ENCODE measurements at places on chromosomes 3 and 15. TPM values are rescaled to one million over a fixed set of nuclear protein-coding genes. Genes with fewer than 3 reads are reported as not detected.

DNA sequence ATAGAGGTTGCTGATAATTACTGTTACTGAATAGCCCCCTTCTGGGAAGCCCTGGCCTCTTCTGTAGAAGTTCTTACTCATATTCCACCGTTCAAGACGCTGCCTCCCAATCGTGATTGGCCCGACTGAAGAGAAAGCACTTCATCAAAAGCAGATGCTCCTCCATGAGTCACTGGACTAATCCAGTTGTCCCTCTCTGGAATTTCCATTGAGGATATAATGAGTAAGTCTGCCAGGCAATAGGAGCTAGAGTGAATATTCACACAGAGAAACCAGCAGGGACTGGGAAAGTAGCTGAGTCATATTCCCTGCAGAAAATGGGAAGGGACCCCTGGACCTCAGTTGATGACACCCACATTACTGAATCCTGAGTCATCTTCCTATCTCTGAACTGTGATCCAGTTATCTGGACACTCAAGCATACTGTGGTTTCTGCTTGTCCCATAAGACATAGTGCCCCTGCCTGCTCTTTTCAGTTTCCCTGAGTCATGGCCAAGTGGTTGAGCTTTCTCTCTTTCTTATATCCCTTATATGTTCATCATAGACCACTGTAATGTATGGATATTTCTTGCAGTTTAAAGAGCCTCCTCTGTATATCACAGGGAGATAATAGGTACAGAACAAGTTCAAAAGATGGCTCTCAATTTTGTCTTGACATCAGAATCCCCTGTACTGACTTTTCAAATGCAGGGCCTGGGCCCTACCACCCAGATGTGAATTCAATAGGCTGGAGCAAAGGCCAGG is 151.2 kb upstream of the CDIN1 start:
- H3K4me3 ChIP-seq: no peak overlapping the region
- H3K27me3 ChIP-seq: no peaks in the 10 kb centered on the region
- H3K4me1 ChIP-seq: peaks cover 20% of the 10 kb centered on the region

- DNase-seq: no peak
- no peaks in the 10 kb centered on the region for H3K4me1 ChIP-seq
- no peak overlapping the region for H3K27ac ChIP-seq
Measured at GRCh38 chr3:23612296-23612891, 193.4 kb upstream of the UBE2E1 start.

GRCh38 chr3:51436998-51437639 is 46.0 kb downstream of the RBM15B start:
- H3K27me3 ChIP-seq: no peaks in the 10 kb centered on the region
- H3K36me3 ChIP-seq: no peaks in the 10 kb centered on the region
- no peak overlapping the region for H3K4me3 ChIP-seq
- no peaks in the 10 kb centered on the region for H3K4me1 ChIP-seq
- no peak for DNase-seq
- no peak overlapping the region for H3K27ac ChIP-seq

DNA sequence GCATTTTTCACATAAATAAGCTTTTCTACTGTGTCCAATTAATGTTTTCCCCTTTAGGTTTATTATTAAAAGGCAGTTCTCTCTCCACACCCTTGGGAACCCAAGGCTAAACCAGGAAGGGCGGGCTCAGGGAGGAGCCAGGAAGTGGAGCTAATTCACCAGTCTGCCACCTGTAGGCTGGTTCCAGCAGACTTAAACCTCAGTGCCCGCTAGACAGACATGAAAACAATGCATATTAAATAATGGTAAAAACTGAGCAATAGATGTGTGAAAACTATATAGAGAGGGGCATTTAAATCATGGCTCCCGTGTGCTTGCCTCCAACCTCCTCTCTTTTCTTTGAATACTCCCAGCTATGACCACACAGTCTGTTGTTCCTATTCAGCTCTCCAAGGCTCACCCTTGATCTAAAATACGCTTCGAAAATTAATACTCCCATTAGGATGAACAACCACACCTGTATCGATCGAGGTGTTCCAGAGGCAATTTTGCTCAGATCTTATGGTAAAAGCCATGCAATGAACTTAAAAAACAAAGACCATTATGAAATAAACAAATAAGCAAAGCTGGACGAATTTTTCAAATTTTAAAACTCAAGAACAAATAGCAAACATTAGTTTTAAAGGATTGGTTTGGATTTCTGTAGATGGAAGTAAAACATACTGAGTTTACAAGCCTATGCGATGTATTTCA is 253.3 kb downstream of the TJP1 start:
- H3K27ac ChIP-seq: no peak overlapping the region
- H3K27me3 ChIP-seq: no peaks in the 10 kb centered on the region
- DNase-seq: peak; percentile 51
- H3K4me3 ChIP-seq: no peak overlapping the region
- H3K36me3 ChIP-seq: no peaks in the 10 kb centered on the region
- H3K4me1 ChIP-seq: peaks cover 17% of the 10 kb centered on the region

DNA sequence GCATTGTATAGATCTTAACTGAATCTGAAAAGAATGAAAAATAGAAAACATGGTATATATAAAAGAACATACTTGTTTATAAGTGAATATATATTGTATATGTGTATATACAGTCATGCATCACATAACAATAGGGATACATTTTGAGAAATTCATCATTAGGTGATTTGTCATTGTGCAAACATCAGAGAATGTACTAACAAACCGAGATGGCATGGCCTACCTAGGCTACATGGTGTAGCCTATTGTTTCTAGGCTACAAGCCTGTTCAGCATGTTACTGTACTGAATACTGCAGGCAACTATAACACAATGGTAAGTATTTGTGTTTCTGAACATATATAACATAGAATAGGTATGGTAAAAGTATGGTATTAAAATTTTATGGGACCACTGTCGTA is 64.6 kb upstream of the CHRM5 start:
- DNase-seq: no peak
- H3K27me3 ChIP-seq: no peaks in the 10 kb centered on the region
- H3K36me3 ChIP-seq: no peaks in the 10 kb centered on the region
- H3K4me3 ChIP-seq: no peak overlapping the region
- no peaks in the 10 kb centered on the region for H3K4me1 ChIP-seq

GRCh38 chr3:17946619-17947018 is 204.2 kb upstream of the TBC1D5 start:
- no peak overlapping the region for H3K4me3 ChIP-seq
- H3K27me3 ChIP-seq: no peaks in the 10 kb centered on the region
- H3K4me1 ChIP-seq: peaks cover 23% of the 10 kb centered on the region
- DNase-seq: no peak
- no peaks in the 10 kb centered on the region for H3K36me3 ChIP-seq

DNA sequence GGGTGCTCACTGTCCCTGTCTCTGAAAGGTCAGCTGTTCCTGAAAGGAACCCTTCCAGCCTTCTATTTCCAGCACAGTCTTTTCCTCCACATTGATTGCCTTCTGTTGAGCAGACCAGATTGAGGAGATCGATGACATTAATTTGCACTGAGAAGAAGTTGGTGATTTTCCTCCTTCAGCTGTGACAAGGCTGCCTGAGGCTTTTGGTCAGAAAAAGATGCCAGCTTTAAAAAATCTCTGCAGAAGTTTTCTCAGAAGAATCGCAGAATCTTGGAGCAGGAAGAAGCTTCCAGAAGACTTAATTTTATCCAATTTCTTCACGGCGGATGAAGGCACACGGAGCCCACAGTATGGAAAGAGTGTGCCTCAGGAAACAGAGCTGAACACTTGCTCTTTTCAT is 112.8 kb downstream of the FAM43A start:
- H3K36me3 ChIP-seq: no peaks in the 10 kb centered on the region
- peaks cover 2% of the 10 kb centered on the region for H3K27me3 ChIP-seq
- H3K27ac ChIP-seq: no peak overlapping the region
- no peaks in the 10 kb centered on the region for H3K4me1 ChIP-seq
- H3K4me3 ChIP-seq: no peak overlapping the region

DNA sequence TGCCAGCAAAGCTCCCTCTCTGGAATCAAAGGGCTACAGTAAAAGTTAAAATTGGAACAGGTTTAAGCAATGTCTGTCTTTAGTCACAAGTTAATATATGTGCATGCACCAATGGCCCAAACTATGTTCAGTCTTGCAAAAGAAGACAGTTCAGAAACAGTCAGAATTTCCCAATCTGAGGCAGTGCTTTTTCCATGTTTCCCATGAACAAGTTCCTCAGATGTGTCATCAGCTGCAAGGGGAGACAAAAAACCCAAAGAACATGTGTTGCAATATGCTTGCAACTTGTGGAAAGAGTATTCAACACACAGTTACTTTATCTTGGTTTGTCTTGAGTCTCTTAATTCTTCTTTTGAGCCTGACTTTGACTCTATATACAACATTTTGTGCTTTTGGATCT is 148.4 kb downstream of the USP13 start:
- no peaks in the 10 kb centered on the region for H3K27me3 ChIP-seq
- H3K4me1 ChIP-seq: peaks cover 14% of the 10 kb centered on the region
- no peak overlapping the region for H3K27ac ChIP-seq
- H3K4me3 ChIP-seq: no peak overlapping the region

GRCh38 chr3:106578911-106579310 is 710.1 kb upstream of the CBLB start:
- no peaks in the 10 kb centered on the region for H3K36me3 ChIP-seq
- H3K27ac ChIP-seq: no peak overlapping the region
- no peak overlapping the region for H3K4me3 ChIP-seq
- no peak for DNase-seq
- H3K4me1 ChIP-seq: no peaks in the 10 kb centered on the region

- H3K4me1 ChIP-seq: peaks cover 6% of the 10 kb centered on the region
- no peaks in the 10 kb centered on the region for H3K36me3 ChIP-seq
- H3K27ac ChIP-seq: no peak overlapping the region
- no peak overlapping the region for H3K4me3 ChIP-seq
Measured at GRCh38 chr3:188594139-188594538, 440.2 kb downstream of the LPP start.

DNA sequence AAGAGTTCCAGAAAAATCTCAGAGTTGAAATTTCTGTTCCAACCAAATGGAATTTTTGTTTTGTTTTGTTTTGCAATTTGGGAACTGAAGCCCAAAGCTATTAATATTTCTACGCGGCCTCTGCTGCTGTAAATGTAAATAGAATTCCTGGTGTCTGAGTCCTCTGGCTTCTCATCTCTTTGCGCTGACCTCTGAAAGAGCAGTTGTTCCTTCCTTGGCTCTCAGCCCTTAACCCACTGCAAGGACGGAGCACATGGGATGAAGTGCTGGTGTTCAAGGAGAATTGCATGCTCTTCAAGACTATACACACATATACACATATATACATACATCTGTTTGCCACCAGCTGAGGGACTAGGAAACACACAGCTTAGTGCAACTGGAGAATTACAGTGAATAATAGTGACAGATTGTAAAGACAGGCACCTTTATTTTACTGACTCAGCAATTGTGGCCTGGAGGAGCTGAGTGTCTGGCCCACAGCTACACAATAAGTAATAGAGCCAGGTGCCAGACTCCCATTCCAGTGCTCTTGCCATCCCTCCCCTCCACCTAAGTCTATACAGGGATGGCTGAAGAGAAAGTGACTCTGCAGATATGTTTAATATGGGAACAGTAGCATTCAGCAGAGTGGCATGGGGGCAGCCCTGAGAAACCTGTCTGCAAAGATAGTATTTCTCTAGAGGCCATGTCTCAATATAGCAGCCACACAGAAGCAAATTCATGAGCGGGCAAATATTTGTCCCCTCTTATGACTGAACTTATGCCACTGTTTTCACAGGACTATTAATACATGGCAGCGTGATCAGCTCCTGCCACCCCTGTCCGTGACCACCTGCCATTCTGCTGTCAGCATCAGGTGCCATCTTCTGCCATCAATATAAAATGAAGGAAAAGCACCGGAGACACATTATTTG is 42.3 kb downstream of the NEK10 start:
- H3K27me3 ChIP-seq: no peaks in the 10 kb centered on the region
- no peaks in the 10 kb centered on the region for H3K36me3 ChIP-seq
- no peak overlapping the region for H3K27ac ChIP-seq
- no peak for DNase-seq

DNA sequence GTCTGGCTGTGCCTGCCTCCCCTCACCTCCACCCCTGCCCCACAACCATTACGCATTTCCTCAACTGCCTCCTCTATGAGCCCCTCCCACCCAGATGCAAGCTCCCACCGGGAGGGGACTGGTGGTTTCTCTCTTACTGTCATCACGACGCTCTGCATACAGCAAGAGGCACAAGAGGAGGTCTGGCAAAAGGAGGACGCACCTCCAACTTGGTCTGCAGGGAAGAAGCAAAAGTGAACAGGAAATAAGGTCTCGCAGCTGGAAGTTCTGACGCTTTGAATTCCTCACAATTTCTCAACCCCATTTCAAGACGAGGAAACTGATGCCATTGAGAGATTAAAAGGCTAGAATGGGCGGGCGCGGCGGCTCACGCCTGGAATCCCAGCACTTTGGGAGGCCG is 42.3 kb upstream of the MUC4 start:
- H3K27ac ChIP-seq: no peak overlapping the region
- no peak for DNase-seq
- no peak overlapping the region for H3K4me3 ChIP-seq
- no peaks in the 10 kb centered on the region for H3K27me3 ChIP-seq
- no peaks in the 10 kb centered on the region for H3K36me3 ChIP-seq
- H3K4me1 ChIP-seq: peaks cover 5% of the 10 kb centered on the region

- no peak overlapping the region for H3K4me3 ChIP-seq
- H3K36me3 ChIP-seq: no peaks in the 10 kb centered on the region
- H3K27me3 ChIP-seq: no peaks in the 10 kb centered on the region
- no peak overlapping the region for H3K27ac ChIP-seq
Measured at GRCh38 chr15:96361309-96362010, 31.0 kb downstream of the NR2F2 start.

DNA sequence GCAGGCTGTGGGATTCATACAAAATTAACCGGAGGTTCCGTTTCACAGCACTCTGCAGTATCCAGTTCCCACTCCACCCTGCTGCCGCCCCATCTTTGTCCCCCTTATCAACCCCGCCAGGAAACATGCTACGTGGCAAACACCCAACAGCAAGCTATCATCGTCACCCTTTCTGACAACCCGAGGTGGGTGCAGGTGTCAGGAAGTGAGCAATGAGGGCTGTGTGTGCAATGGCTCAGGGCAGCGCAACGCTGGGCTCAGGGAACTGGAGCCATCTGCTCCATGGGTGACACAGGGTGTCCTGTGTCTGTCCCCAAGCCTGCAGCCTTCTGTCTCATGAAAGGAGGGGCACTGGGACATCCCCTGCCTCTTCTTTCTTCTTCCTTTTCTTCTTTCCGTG is 60.9 kb downstream of the ATP2B2 start:
- no peak overlapping the region for H3K4me3 ChIP-seq
- H3K27ac ChIP-seq: no peak overlapping the region
- no peaks in the 10 kb centered on the region for H3K4me1 ChIP-seq
- no peaks in the 10 kb centered on the region for H3K27me3 ChIP-seq

The DZIP1L gene
- total RNA-seq: 1.6 TPM

The GRAMD2A gene
- total RNA-seq: 1.2 TPM

The CP gene
- 5.0 TPM for total RNA-seq

The FOXL2 gene
- total RNA-seq: 1.8 TPM

The ZKSCAN7 gene
- not detected for total RNA-seq

The TUSC7 gene
- total RNA-seq: not detected

The CADM2 gene
- total RNA-seq: not detected

Measured in Caco-2 (cell line).